ENCODE measurements at places on chromosomes 12 and 14.

DNA sequence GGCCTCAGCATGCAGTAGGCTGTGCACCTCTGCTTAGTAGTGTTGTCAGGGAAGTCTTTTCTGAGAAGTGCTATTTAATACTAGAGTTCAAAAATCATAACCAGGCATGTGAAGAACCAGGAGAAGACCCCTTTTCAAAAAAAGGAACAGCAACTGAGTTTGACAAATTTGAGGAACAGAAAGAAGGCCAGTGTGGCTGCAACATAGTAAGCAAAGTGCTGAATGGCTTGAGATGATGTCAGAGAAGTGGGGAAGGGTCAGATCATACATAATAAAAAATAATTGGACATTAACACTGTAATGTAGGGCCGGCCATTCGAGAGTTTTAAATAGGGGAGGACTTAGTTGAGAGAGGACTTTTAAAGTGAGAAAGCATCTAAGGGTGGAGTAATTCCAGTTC lies 11.1 kb upstream of the CNTN1 start:
- DNase-seq: no peak

- no peak for DNase-seq
These were observed 948.2 kb downstream of the GALC start for GRCh38 chr14:87044807-87045206.

GRCh38 chr14:89862856-89863255 lies 91.7 kb downstream of the EFCAB11 start:
- DNase-seq: no peak

DNA sequence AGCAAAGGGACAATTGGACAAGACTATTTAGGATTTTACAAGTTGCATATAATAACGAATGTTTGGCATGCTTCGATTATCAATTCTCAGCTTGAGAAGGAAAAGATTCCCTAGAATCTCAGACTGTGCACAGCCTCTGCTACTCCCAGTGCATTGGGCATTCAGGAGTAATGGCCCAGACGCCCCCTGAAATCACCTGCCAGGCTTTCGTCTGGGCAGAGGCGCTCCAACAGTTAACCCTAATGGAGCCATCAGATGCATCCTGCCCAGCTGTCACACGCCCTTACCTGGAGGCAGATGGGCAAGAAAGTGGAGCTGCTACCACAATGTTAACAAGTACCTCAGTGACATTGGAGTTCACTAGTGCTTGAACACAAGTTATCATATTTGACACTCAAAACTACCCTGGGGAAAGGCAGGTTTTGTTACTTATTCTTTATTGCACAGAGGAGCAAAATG lies 927 bp upstream of the LRP6 start:
- no peak for DNase-seq

GRCh38 chr12:5713599-5714081 lies 231.4 kb downstream of the ANO2 start:
- no peak for DNase-seq

DNA sequence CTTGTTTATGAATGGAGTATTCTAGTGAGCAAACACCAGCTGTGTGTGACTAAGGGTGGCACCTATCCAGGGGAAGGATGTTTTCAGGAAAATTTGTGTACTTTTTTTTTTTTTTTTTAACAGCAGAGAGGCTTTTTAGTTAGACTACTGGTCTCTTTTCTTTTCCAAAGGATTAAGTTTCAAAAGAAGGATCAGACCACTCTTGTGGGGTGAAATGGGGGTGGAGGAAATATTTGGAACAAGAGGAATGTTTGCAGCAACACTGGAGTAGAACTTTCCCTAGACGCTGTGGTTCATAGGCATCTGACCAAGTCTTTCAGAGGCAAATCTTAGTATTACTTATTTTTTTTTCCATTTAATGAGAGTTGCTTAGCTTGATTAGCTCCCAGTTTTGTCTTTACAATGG lies 21.1 kb downstream of the NUBPL start:
- DNase-seq: no peak

- peak; percentile 64 for DNase-seq
These were observed 34.9 kb upstream of the FAM222A start for GRCh38 chr12:109678719-109679118.

- DNase-seq: no peak
These were observed 192.8 kb upstream of the EEA1 start for GRCh38 chr12:93121729-93122488.

DNA sequence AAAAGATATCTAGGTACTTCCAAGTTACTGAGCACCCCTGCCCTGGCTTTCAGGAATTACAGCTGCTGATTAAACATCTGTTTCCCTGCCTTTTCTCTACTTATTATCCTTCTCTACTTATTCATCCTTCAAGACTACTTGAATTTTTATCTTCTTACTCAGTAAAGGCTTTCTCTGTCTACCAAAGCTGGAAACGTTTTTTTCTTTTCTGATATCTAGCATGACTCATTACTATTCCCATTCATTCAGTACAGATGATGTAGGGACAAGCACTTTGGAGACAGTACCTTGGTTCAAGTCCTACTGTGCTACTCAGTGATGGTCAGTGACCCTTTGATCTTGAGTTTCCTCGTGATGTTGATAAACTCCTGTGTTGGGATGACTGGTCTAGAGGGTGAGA lies 848.7 kb downstream of the NRXN3 start:
- no peak for DNase-seq

DNA sequence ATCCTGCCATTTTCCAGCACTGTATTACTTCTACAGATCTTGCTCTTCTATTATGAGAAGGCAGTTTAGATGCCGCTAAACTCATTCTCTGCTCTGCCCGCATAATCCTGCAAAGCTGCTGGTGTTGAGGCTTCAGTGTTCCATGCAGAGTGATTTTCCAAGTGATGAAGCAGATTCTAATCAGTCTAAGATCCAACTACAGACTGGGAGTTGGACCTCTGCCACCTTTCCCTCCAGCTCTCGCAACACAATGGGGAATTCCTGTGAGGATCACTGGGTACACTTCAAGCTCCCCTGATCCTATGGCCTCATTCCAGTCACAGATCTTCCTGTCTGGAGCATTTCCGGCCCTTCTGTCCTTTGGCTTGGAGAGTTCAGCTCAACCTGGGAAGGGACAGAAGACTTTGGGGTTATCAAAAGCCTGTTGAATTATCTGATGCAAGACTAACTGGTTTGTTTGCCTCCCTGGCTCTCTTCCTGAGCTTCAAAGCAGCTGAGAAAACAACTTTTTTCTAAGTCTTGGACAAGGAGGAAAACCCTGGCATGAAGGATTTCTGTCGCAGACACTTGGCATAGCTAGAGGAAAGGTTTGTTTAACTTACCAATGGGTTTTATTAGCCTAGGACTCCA lies 333.9 kb downstream of the ZFP36L1 start:
- DNase-seq: peak; percentile 80

DNA sequence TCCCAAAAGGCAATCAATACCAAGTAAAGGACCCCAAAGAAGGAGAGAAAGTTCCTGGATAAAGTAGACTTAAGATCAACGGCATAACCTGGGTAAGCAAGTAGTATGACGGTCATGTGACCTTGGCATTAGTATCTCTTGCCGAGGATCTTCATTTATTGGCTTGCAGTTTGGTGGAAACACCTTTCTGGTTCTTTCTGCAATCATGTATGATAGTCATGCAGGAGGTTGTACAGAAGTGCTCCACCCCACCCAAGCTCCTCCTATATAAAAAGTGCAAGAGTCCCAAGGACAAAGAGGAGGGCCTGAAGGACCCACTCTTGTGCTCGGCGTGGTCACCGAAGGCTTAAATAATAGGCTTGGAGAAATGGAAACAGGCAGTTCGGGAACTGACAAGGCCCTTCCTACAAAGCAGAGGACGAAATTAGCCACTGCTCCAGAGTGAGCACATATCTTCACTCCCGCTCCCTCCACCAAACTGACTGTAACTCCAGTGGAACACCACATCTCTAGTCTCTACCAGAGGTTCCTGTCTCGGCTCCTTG lies 750 bp downstream of the CS start:
- peak; percentile 11 for DNase-seq

- DNase-seq: no peak
These were observed 72.8 kb downstream of the SCARB1 start for GRCh38 chr12:124790650-124791400.

DNA sequence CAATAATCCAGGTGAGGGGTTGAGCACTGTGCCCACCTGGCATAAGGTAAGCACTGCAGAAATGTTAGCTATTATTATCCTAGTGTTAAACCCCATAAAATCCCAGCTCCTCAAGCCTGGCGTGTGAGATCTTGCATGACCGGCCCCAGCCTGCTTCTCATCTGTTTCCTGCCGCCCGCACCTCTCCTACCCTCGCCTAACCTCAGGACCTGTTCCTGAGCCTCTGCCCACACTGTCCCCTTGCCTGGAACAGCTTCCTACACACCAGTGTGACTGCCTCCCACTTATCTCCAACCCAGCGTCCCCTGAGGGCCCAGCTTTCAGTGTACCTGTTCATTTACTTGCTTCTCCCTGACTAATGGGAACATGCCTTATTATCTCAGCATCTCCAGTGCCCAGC lies 24.7 kb downstream of the ISCA2 start:
- no peak for DNase-seq

DNA sequence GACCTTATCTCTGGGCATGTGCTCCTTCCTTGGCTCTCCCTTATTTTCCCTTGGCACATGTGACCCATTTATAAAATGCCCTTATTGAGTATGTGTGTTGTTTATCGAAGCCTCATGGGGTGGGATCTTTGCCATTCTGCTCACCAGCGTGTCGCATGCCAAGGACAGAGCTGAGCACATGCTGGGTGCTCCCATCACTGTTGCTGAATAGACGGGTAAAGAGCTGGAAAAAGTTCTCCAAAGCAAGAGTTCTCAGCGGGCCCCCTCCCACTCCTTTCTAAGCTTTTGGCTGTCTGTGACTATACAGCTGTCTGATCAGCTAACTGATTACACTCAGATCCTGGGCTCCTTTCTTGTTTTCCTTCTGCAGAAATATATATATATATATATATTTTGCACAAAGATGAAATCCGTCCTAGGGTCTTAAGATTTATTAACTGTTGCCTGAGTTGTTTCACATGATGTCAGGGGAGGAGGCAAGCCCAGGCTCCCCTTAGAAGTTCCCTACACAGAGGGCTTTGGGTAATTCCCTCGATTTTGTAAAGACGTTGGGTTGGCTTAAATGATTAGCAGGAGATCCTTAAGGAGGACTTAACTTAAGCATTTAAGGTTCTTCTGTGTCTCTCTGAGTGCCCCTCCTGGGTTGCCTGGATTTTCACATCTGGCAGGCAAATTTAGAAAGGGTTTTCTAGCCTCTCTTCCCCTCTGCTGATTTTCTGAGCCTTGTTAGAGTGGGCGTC lies 71.6 kb downstream of the TMEM132C start:
- peak; percentile 79 for DNase-seq

GRCh38 chr12:92233346-92234015 lies 87.8 kb upstream of the BTG1 start:
- no peak for DNase-seq

DNA sequence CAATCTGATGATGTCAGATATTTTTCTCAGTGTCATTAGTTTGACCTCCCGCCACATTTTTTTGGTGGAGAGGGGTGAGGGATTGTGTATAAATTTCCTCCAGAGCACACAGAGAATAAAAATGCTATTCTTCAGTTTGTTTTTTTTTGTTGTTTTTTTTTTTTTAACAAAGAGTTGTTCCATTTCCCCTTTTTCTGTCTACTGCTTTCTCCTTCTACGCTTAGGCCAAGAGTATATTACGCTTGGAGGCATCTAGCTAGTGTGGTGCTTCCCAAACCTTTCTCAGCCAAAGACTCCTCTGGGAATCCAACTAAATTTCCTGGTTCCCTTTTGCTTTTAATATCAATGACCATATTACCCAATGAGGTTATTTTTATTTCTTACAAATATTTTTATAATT lies 465.6 kb downstream of the ZFP36L1 start:
- DNase-seq: no peak

DNA sequence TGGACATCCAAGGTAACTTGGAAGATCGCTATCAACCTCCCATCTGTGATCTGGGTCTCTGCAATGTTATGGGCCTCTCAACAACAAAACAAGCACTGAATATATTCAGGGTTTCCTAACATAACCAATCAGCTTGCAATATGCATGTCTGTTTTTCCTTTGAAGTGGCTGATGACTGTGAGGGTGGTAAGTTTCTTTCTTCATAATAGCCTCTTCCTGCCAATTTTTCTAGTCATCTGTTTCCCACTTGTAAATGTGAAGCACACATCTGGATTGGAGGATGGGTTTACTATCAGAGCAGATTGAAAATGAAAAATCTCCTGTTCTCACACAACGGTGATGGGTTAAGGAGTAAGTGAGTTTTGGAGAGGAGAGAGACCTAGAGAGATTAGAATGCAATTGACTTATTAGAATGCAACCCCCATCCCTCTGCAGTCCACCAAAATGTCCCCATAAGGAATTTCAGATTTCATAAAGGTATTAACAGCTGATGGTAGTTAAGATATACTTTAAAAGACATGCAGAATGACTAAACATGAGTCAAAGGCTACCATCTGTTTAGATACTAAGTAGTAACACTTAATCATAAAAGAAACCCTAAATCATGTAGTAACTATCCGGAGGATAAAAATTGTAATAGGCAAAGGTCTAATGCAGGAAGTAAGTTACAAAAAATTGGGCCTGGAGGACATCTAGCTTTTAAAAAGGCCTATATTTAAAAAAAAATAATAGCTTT lies 58.4 kb upstream of the SAV1 start:
- DNase-seq: peak; percentile 22

- no peak for DNase-seq
These were observed 98.9 kb downstream of the GPHN start for GRCh38 chr14:66606826-66607225.

GRCh38 chr12:91991399-91992187 lies 154.1 kb downstream of the BTG1 start:
- DNase-seq: no peak

DNA sequence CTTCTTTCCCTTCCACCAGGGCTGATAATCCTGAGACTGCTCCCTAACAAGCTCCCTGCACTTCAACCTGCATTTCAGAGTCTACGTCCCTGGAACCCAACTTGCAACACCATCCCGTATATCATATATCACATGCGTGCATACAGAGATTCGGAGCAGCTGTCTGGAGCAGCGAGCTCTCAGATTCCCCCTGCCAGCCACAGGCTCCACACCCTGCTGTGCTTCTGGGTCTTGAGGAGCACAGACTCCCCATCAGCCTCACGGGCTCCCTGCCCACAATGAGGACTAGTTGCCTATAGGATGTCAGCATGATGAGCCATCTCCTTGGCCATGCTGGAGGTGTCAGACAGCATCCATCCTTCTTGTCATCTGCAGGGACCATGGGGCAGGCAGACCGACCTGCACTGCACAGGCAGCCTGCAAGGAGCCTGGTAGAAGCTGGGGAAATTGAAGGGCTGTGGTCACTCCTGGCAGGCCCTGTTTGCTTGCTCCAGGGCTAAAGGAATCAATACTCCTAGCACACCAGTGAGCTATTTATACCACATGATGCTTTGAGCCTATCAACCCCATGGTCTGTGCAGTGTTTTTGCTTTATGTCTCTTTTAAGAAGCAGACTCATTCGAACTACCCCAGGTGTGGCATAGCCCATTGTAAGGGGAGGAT lies 19.6 kb upstream of the HDAC7 start:
- no peak for DNase-seq

GRCh38 chr12:126807312-126807865 lies 1459.6 kb upstream of the TMEM132C start:
- DNase-seq: peak; percentile 50

DNA sequence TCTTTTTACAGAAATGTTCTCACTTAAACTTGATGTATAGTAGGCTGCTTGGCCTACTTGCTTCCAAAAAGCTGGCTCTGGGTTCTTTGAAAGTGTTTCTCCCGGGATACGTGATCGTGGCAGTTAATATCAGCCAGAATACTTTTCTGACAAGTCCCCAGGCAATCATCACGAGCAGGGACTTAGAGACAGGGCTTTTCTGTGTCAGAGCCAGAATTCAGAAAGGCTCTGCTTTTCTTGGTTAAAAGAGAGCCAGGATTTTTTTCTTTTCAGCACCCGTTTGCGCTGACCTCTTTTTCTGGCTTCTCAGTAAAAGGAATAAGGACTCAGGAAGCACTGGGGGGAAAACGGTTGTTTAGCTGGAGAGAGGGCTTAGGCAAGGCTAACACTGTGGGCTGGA lies 57.8 kb upstream of the ARHGAP5 start:
- DNase-seq: no peak
